HL-60 (cell line): ENCODE measurements at places on chromosomes 5 and 9.
A peak's percentile ranks its signal among the peaks of the same experiment; 100 is the strongest.

GRCh38 chr5:124393584-124394379 is 352.7 kb downstream of the ZNF608 start:
- DNase-seq, result no peak

GRCh38 chr9:86983620-86984259 is 36.4 kb upstream of the GAS1 start:
- no peak for DNase-seq

DNA sequence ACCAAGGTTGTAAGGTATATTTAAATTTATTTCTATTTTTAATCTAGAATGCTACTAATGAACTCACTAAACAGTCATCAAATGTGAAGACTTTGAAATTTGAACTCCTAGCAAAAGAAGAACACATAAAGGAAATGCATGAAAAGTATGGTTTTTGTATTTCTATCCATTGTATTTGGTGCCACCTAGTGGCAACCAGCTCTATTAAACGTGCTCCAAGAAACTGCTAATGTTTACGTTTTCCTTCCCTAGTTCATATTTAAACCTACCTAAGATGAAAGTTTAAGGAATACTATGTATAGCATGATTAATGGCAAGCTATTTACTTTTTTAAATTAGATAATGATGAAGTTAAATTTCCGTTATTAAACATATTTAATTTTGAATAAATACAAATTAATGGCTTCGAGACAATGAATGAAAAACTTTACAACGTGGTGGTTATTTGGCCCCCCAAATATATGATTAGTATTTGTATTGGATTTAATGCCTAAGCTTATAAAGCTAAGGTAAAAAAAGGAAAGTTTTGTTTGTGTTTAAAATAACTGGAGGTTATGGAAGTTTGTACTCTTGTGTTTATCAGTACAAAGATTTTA is 115.9 kb upstream of the SH3GL2 start:
- DNase-seq, result peak; percentile 2

DNA sequence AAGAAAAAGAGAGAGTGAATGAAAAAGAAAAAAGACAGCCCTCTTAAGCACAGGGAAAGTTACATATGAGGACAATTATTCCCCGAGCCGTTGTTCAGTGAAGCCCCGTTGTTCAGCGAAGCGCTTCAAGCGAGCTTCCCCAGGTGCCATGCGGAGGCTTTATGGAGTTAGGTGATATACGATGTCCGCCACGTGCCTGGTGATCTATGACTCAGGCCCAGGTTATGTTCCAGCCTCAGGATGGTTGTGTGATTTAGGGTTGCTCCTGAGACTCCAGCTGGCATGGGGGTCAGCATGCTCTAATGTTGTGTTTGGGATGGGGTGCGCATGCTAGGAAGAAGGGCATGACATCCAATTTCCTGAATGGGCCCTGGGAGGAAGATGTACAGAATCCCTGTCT is 365.6 kb downstream of the CDK5RAP2 start:
- no peak for DNase-seq

DNA sequence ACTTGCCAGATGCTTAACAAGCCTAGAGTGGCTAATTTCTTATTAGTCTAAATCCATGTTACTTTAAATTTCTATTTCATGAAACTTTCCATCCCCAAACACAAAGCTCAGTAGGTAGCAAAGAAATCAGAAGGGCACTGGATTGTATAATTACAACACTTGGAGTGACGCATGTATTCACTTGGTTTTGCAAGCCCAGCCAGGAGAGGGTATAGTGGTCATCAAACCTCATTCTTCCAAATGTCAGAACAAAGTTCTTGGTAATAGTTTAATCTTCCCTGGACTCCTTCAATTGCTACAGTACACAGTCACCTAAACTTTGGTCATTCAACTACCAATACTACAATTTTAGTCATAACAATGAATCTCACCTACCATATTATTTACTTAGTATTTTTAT is 112.1 kb downstream of the SEMA6A start:
- no peak for DNase-seq

DNA sequence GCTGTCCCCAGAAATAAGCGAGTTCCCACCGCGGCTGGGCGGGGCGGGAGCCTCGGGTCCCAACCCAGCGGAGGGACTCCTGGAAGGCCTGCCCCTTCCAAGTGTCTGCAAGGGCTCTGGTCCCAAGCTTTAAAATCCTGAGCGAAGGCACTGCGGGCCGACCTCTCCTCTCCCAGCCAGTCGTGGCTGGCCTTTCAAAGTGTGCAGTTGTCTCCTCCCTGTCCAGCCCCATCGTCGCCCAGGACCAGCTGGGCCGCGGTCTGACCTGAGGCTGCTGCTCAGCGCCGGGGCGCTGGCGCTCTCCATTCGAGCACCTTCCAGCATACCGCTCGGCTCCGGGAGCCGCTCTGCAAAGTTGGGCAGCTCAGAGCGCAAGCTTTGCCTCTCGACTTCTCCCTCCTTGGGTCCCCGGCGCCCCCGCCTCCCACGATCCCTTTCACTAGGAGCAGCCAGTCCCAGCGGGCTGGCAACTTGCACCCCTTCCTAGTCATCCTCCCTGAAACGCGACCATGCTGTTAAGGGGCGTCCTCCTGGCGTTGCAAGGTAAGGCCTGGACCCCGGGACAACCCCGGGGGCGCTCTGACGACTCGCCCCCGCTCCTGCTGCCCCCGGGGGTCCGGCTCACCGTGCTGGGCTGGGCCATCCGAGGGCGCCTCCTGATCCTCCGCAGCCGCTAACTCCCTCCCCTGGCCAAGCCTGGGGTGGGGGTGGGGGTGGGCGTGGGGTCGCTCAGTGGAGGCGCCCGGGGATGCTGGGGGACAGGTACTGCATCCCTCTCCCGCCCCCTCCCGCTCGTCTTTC is at the start of gene MAMDC2:
Gene MAMDC2, plus strand, starts transcription at position 160 of the 801 bp plus-strand sequence. Its CDS starts 350 bp downstream, at position 510.
- no peak for DNase-seq

- DNase-seq, result no peak
Measured at GRCh38 chr9:112550531-112550930, 63.9 kb downstream of the KIAA1958 start.

DNA sequence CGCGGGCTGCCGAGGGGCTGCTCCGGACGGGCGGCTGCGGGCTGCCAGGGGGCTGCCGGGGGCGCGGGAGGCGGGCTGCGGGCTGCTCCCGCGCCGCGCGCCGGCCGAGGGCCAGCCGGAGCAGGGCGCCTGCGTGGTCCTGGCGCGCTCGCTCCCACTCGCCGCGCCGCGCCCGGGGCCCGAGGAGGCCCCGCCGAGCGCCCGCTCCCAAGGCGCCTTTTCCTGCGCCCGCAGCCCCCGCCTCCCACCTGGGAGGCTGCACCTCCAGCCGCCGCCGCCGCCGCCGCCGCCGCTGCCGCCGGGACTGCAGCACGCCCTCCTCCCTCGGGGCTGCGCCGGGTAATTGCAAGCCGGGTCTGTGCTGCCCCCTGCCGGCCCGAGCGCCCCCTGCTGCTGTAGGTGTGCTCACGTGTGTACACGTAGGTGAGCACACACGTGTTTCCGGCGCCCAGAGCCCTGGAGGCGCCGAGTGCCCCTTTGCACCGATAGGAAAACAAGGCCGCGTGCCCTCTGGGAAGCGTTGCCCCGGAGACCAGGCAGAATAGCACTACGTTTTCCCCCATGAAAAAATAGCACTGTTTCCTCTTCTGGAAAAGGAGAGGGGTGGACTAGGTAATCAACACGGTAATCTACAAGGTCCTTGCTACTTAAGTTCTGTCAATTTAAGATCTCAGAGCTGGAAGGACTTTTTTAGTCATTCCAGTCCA is at the start of gene EPB41L4B:
Gene EPB41L4B, minus strand, starts transcription at position 318 of the 707 bp plus-strand sequence. CDS start 613 bp downstream, outside the sequence.
- DNase-seq, result peak; percentile 64

DNA sequence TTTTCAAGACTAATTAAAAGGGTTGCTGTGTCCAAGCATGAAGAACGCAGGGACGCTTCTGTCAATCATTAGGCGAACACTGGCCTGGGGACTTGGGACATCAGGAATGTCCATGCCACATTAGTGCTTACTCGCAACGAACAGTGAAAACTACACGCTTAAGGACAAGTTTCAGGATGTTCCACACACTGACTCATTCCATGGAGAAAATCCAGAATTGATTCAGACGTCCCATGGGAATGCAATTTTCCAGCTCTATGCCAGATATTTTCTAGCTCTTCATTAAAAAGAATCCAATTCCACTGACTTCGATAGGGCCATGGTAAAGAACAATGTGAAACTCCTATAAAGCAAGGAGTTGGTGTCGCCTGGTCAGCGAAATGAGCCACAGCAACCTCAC is 98.2 kb downstream of the CAMSAP1 start:
- no peak for DNase-seq

- DNase-seq, result no peak
Measured at GRCh38 chr5:132019337-132019736, 7.9 kb upstream of the ACSL6 start.

DNA sequence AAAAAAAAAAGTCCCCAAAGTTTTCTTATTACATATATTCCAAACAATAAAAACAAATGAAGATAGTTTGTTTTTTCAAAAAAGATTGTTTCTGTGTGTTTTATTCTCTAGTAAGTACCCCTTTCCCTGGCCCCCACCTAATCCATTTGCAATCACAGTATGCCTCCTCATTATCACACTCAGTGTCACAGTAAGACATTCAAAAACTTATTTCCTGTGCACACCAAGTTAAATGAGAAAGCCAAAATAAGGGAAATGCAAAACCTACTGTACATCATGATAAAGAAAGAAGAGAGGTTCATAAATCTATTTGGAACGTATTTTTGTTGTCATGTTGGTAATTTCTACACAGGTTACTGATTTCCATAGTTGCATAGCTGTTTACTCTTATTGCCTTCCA is 62.3 kb downstream of the ST8SIA4 start:
- no peak for DNase-seq

GRCh38 chr9:29439961-29440360 is 1866.7 kb upstream of the C9orf72 start:
- no peak for DNase-seq

GRCh38 chr5:1709171-1709803 is 90.3 kb downstream of the MRPL36 start:
- DNase-seq, result no peak

- DNase-seq, result peak; percentile 37
Measured at GRCh38 chr5:142548739-142549275, 137.1 kb downstream of the FGF1 start.

DNA sequence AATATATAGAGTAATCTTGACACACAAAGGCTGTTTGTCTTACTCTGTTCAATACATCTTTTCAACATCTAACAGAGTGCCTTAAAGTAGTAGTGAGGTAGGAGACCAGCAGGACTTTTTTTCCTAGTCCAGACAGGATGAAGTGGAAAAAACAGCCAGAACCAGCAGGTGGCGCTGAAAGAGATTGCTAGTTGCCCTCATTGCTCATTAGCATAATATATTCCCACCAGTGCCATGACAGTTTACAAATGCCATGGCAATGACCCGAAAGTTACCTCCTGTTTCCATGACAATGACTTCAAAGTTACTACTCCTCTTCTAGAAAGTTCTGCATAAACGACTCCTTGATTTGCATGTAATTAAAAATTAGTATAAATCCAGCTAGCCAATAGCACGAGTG is 387.4 kb downstream of the ACTL7B start:
- no peak for DNase-seq

- no peak for DNase-seq
Measured at GRCh38 chr9:6955251-6955921, 197.6 kb downstream of the KDM4C start.

- no peak for DNase-seq
Measured at GRCh38 chr5:168023191-168023590, 268.3 kb upstream of the WWC1 start.

DNA sequence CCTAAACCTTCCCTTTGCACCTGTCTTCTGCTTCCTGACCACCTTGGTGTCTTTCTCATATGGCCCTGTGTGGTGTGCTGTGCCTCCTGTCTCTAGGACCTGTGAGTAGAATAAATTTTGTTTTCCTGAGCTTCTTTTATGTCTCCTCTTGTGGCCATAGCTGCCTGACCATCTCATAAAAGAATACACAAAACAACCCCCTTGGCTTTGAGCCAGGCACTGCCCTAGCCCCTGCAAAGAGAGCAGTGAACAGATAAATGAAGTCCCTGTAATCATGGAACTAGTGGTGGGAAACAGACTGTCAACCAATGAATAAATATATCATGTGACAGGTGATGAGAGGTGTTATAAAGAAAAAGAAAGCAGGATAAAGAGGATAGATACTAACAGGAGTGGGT is 485.1 kb downstream of the CSNK1G3 start:
- no peak for DNase-seq

- DNase-seq, result no peak
Measured at GRCh38 chr5:33482335-33482734, 41.6 kb downstream of the TARS1 start.

DNA sequence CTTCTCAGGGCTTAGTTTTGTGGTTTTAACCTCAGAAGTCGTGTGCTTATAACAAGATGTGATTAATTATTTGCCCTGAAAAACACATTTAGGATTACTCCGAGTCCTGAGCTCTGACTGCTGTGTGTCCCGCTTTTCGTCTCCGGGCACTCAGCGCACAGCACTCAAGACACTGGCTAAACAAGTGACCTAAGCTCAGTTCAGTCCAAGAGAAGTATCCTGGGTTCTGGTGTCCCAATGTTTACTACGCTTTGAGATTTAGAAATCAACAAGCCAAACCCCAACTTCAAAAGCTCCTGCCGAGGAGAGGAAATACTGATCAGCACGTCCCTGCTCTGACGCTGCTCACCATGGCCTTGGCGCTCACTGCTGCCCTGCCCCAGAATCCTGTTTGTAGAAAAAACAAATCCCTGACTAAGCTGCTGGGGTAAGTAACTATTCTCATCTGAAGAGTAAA is 53.2 kb downstream of the IPPK start:
- DNase-seq, result no peak

- DNase-seq, result no peak
Measured at GRCh38 chr9:22158271-22158670, 149.2 kb upstream of the CDKN2B start.

- no peak for DNase-seq
Measured at GRCh38 chr5:1442222-1443145, 2.8 kb downstream of the SLC6A3 start.

GRCh38 chr9:37300620-37301019 is 121.9 kb upstream of the GRHPR start:
- no peak for DNase-seq

- DNase-seq, result no peak
Measured at GRCh38 chr9:124790301-124790700, 13.4 kb downstream of the OLFML2A start.

DNA sequence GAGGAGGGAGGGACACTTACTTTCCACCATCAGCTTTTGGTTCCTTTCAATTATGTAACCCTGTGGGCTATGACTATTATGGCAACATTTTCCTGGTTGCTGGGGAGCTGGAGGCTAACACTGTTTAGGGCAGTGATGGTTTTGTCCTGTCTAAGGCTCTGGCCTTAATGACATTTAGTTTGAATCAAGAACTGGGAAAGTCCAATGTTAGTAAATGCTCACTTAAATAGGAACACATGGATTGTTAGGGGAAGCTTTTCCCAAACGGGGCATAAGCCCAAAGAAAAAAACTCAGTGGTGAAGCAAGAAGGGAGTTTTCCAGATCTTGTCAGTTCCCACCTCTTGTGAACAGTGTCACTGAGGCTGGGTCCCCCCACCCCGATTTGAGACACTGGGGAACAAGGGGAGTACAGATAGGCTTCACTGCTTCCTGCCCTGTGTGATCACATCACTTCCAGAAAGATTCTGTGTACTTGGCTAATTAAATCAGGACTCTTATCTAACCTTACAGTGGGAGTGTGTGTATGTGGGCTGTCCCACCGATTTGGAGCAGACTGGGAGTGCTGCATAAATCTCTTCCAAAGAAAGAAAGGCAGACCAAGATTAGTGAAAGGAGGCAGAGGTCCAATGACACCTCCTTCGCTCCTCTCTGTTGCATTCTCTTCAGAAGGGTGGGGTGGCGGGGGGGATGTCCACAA is 206.4 kb downstream of the PTTG1 start:
- no peak for DNase-seq
